ENCODE measurements at places on chromosomes 1 and 21.

- no peak for DNase-seq
Measured at GRCh38 chr1:184655185-184655584, 99.5 kb downstream of the EDEM3 start.

DNA sequence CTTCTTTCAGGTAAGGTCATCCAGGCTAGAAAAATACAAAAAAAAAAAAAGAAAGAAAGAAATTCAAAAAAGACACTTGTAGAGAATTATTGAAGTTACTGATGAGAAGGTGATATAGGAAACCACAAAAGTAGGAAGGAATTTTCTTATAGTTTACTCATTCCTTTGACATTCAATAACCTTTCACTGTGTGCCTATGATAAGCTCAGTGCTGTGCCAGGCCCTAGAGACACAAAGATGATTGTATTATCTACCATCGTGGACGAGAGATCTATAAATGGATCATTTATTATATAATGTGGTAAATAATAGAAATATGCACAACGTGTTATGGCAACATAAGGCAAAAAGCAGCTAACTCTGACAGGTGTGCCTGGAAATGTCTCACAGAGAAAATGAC, 109.6 kb upstream of the NGF start:
- DNase-seq = no peak

- DNase-seq = no peak
Measured at GRCh38 chr1:41053316-41053715, 31.8 kb upstream of the SLFNL1 start.

GRCh38 chr1:172397221-172397620, 23.3 kb upstream of the C1orf105 start:
- DNase-seq = no peak

DNA sequence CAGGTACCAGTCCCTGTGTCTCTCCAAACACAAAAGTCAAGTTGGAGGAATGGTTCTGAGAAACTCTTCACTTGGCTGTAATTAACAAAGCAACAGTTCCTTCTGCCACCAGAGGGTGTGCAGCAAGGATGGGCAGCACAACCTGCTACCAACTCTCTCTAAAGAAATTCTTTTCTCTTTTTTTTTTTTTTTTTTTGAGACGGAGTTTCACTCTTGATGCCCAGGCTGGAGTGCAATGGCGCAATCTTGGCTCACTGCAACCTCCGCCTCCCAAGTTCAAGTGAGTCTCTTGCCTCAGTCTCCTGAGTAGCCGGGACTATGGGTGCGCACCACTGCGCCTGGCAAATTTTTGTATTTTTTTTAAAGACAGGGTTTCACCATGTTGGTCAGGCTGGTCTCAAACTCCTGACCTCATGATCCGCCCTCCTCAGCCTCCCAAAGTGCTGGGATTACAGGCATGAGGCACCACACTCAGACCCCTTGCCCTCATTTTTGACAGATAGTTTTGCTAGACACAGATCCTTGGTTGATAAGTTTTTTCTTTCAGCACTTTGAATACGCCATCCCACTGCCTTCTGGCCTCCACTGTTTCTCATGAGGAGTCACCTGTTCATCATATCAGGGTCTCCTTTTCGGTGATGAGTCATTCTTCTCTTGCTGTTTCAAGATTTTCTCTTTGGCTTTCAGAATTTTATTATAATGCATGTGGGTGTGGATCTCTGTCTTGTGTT, 12.1 kb upstream of the DEGS1 start:
- no peak for DNase-seq

GRCh38 chr1:168589167-168589566, 12.8 kb downstream of the XCL1 start:
- no peak for DNase-seq

GRCh38 chr1:244171241-244171985, 120.3 kb downstream of the ZBTB18 start:
- no peak for DNase-seq

DNA sequence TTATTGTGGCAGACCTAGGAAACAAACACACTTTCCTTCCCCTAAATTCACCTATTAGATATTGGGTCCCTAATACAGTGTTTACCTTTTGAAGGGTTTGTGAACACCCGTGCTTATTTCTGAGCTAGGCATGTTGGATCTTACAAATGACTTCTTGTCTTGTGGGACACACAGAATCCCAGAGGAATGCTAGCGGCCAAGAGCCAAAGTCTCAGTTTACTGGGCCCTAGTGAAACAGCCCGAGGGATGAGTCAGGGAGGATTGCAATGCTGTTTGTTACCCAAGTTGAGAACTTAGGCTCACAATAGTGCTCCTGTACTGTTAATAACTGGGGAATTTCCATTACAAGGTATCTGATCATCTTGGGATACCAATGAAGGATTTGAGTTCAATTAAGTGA, 100.1 kb upstream of the AKT3 start:
- peak; percentile 46 for DNase-seq

DNA sequence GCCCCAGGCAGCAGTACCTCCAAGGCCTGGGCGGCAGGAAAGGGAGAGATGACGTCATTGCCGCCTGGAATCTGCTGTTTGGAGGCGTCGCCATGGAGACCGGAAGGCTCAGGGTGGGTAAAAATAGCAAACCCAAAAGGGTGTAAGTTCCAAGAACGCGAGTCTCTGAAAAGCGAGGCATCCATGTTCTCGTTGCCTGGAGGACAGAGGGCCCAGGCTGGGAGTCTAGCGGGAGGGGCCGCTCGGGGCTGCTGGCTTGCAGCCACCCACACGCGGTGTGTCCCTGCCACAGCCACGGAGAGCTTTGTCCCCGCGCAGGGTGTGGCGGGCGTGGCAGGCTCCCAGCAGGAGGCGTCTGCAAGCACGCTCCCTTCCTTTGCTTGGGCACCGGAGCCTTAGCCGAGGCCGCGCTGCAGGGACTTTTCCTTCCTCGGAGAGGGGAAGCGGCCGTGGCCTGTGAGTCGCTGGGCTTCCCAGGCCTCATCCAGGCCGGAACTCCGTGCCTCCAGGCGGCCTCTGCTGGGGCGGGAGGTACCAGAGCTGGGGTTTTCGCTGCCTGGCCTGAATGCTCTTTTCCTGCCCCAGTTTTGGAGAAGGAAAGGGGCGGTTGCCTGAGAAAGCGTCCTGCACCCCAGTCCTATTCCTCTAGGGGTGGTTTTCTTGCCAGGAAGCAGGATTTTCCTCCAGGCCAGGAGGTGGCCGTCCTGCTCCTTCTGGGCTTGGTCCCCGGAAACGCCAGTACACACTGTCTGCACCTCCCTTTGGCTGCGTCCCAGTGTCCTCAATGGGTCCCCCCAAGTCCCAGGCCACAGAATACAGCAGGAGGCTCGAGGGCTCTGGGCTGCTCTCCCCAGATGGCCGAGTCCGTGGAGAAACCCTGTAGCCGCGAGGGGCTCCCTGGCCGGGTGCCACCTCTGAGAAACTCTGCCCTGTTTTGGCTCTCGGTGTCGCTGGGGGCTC, 15.3 kb upstream of the SKI start:
- DNase-seq = peak; percentile 90

DNA sequence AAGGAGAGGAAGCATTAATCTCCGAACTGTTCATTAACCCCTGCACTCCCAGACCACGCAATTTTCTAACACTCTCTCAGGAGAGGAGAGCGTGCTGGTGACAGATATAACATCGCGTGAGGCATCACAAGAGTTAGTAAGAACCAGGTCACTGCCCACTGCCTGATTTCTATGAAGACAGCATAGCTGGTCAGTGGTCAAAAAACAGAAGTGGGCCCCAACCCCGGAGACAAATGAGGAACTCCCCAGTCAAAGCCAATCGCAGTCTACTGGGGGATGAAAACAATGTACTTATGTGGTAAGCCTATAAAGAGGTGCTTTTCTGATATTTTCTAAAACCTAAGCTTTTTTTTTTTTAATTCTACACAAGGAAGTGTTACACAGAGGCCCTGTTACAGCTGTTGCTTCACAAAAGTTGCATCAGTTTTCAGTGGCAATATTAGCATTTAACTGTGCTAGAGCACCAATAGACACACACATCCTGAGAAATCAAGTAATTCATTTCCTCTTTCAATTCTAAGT, 231.8 kb upstream of the IRF2BP2 start:
- DNase-seq = no peak

- DNase-seq = no peak
Measured at GRCh38 chr1:81165963-81166362, 634.8 kb upstream of the ADGRL2 start.

DNA sequence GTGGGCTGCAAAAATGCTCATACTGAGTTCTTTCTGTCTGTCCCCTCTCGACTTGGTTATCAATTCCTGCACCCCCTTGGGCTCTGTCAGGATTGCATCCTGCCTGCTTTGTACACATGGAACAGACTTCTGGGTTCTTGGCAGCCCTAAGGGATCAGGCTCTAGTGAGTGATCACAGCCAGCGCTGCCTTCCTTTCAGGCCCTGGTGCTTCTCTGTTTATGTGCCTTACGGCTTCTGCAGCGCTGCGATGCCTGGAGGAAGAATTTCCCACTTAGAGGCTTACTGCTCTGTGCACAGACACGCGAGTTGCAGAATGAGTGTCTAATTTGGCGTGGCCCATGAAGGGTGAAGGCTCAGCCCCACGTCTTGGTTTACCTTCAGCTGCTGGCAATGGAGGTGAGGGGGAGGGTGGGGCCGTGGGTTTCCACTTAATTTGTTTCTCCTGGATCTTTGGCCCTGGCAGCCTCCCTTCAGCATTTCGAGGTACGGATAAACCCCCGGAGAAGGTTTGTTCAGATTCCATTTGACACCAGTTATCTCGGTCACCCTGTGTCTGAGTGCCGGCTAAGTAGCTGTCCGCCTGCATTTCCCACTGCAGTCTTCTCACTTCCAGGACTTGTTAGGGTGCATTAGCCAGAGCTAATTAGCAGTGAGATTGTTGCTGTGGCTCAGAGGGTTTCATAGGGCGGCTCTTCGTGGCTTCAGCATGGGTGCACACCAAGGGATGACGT, 227.3 kb downstream of the DYRK1A start:
- DNase-seq = no peak

DNA sequence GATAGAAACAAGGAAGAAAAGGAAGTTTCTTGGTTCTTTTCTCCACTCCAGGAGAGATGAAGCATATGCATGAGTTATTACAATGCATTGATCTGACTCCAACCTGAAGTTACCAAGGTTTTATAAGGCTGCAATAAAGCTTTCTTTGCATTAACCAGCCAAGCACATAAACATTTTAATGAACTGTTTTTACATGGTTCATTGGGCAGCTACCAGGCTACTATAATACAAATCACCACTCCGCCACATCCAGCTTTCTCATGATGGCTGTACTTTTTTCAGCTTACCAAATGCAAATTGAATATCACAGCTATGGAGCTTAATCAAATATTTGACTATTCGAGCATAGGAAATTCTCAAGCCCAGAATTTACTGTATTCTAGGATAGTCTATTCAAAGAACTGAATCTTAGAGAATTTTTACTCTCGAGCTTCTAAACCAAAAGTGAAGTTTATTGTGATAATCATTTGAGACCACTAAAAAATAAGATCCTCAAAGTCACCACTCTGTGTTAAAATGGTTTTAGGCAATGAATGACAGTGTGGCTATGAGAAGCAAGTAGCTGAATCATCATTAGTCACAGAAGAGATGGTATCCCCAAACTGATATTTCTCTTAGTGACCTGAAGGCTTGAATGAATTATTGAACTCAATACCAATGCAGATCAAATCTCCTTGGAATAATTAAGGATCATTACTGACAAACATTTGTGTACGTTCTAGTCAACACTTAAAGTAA, 58.6 kb upstream of the ZNF281 start:
- no peak for DNase-seq

Measured in amniotic stem cell (primary cell).